AG04449 (cell line): ENCODE measurements at places on chromosomes 1 and 21.

- DNase-seq: no peak
Measured at GRCh38 chr1:22320587-22321344, 130.9 kb upstream of the ZBTB40 start.

DNA sequence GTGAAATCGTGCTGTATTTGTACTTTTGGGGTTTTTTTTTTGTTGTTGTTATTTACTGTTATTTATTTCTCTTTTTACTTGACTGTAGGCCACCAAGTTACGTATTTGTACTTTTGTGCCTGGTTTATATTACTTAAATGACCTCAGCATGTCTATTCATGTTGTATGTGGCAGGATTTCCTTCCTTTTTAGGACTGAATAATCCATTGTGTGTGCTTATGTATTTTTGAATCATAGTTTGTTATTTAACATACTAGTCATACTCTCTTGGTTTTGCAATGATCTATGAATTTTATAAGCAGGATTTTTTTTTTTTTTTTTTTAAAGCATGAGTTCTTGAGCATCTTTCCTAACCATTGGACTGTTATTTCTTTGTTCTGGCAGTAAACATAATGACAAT, 51.2 kb downstream of the RNF2 start:
- DNase-seq: no peak

DNA sequence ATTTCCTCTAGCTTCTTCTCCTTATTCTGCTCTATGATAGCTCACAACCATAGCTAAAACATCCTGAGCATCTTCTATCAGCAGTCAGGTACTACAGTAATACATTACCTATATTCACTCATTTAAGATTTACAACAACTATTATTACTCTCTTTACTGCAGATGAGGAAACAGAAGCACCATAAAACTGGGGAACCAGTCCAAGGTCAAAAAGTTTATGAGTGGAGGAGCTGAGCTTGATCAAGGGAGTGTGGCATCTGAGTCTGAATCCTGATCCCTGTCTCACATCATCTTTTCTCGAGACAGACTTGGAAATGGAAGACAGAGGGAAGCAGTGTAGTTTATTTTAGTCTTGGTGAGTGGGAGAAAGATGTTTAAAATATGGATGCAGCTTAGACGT, 288.6 kb downstream of the RGS7 start:
- DNase-seq: no peak

GRCh38 chr1:1543706-1544099, 3.3 kb upstream of the TMEM240 start:
- no peak for DNase-seq

DNA sequence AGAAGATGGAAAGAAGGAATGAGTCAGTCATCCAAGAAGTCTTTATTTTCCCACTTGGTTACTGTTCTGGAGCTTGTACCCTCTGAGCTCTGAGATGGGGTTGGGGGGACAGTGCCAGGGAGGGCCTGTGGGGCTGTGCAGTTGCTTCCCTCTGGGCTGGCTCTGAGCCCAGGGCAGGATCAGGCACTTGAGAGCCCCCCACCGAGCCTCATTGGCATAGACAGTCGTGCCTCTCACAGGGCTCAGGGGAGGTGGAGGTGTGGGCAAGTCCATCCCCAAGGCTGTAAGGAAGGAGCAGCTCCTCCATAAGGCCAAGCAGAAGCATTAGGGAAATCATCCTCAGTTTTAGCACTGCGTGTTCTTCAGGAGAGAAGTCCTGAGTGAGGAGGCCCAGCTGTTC, 2.5 kb upstream of the ARL8A start:
- DNase-seq: no peak

- DNase-seq: no peak
Measured at GRCh38 chr1:228062085-228062791, 20.3 kb upstream of the ARF1 start.

- DNase-seq: no peak
Measured at GRCh38 chr1:91026320-91026719, 4.5 kb upstream of the ZNF644 start.

- no peak for DNase-seq
Measured at GRCh38 chr1:201296352-201296751, 13.0 kb downstream of the PKP1 start.

DNA sequence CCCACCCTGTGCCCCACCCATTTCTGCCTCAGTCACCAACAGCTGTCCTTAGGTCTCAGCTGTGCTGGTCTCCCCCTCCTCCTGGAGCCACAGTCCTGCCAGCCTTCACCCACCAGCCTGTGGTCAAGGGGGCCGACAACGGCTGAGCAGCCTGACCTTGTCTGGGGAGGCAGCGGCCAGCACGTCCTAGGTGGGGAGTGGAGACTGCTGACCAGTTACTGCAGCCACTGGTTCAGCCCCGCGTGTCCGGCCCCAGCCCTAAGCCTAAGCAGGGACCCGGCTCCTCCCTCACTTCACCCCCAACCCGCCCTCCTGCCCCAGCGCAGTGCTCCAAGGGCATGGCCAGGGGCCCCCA, 79.2 kb downstream of the MORN1 start:
- no peak for DNase-seq

GRCh38 chr1:53754484-53755312, 15.7 kb upstream of the GLIS1 start:
- DNase-seq: no peak

DNA sequence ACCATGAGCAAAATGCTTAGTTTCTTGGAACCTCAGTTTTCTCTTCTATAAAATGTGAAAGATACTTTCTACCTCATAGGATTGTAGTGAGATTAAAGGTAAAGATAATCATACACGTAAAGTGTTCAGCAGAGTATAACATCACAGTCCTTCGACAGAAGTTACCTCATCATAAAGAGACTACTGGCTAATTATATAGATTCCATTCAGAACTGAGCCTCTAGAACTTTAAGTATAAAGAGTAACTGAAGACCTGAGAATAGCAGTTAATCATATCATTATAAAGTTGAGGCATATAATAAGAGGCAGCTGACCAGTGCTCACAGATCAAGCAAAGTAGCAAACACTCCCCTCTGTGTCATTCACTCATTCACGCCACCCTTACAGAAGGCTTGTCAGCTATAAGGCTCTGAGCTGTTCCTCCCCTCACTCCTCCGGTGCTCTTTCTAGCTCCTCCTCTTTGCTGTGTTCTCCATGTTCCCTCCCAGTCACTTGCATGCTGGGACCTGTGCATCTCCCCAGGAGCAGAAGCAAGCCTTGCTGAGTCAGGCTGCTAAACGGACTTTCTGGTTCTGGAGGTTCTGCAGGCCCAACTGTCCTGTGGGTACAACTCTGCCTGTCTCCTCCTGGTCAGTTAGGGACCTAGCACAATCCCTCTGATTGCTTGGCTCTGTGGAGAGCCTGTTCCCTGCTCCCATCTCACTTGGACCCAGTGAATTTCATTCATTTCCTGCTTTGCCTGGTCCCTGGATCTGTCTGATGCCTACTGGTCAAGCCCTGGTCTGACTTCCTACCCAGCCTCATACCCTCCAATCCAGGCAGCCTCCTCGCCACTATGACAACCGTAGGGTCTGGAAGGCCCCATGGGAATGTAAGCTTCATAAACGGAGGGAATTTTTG, 28.3 kb upstream of the LY9 start:
- no peak for DNase-seq

GRCh38 chr1:190688096-190688495, 210.4 kb upstream of the BRINP3 start:
- DNase-seq: no peak

- DNase-seq: no peak
Measured at GRCh38 chr1:212452323-212453155, 19.8 kb downstream of the NENF start.

DNA sequence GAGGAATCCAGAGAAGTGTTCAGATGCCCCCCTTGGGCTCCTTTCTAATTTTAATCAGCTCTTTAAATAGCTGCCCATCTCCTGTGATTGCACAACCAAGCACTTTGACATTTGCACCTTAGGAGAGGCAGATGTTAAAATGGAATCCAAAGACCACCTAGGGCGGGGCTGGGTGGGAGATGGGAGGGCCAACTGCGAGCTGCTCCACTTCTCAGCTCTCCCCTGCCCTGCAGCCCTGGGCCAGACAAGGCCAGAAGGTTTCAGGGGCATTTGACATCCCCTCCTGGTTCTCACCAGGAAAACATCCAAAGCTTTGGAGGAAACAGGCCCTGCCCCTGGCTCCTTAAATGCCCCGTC, 106.9 kb downstream of the DHRS3 start:
- no peak for DNase-seq

- DNase-seq: no peak
Measured at GRCh38 chr1:87333692-87334347, 5.1 kb downstream of the LMO4 start.

GRCh38 chr1:178530502-178530901, 17.6 kb downstream of the TEX35 start:
- DNase-seq: no peak

DNA sequence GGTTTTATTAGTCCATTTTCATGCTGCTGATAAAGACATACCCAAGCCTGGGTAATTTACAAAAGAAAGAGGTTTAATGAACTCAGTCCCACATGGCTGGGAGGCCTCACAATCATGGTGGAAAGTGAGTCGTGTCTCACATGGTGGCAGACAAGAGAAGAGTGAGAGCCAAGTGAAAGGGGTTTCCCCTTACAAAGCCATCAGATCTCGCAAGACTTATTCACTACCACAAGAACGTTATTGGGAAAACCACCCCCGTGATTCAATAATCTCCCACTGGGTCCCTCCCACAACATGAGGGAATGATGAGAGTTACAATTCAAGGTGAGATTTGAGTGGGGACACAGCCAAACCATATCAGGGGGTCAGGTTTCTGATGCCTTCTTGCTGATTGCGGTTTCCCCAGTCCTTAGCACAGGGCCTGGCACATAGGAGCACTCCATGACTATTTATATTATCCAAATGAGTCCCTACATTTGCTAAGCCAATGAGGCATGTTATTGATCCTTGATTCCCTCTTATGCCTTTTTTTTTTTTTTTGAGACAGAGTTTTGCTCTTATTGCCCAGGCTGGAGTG, 35.3 kb upstream of the PAXBP1 start:
- no peak for DNase-seq

DNA sequence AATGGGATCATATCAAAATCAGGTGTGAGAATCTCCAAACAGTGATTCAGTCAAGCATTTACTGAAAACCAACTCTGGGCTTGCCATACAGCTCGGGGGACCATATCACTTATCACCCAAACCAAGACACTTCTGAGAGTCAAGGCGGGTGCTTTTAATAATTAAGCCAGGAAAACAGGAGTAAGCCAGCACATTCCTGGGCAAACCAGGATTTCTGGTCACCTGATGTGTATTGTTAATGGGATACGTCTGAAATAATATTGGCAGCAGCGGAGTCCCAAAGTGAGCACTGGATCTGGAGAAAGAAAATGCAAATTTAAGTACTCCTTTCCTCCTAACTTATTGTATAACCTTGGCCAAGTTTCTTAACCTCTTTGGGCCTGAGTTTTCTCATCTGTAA, 17.6 kb downstream of the OSCP1 start:
- no peak for DNase-seq

- peak; percentile 71 for DNase-seq
Measured at GRCh38 chr1:172826096-172826741, 167.3 kb downstream of the FASLG start.

- DNase-seq: no peak
Measured at GRCh38 chr1:69585666-69586065, 17.9 kb downstream of the LRRC7 start.

GRCh38 chr21:18204931-18205330, 39.7 kb upstream of the CHODL start:
- no peak for DNase-seq

DNA sequence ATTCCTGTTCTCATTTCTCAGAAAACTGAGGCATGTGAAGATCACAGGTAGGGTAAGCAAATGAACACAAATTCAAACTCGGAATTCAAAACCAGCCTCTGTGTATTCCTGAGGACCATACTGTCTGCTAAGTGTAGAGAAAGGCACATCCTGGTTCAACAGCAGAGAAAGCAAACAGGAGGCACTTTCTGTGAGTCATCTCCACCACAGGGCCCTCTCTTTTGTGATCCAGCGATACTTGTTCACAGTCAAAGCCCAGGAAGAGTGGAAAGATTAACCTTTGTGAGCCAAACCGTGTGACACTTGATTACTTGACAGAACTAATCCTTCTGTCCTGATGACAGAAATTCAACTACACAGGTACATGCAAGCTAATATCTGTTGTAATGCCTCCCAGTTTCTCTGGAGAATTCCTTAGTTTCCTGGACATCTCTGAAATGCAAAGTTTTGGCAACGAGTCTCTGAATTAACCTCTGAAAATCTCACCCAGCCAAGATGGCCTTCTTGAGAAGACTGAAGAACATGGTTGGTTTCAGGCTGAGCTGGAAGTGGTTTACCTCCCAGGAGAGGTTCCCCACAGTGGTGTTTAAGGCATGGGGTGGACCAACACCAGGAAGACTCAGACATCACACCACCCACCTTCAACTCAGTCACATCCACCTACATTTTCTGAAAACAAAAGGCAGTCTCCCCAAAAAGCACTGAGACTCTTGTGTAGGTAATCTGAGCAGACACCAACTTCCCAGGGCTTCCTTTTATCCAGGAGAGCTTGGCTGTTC, 98.2 kb upstream of the ERG start:
- DNase-seq: no peak

DNA sequence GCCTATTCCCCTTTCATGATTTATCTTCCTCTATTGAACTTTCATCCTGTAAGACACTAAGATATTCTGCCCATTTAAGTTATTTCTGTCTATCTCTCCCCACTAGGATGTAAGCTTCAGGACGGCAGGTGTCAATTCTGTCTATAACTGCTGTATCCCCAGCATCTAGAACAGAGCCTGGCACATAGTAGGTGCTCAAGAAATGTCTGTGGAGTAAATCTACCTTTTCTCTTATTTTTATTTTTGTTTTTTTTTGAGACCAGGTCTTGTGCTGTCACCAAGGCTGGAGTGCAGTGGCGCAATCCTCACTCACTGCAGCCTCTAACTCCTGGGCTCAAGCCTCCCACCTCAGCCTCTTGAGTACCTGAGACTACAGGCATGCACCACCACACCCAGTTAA, 5.6 kb downstream of the CD52 start:
- no peak for DNase-seq

GRCh38 chr1:227909188-227909587, 38.5 kb downstream of the WNT9A start:
- no peak for DNase-seq

DNA sequence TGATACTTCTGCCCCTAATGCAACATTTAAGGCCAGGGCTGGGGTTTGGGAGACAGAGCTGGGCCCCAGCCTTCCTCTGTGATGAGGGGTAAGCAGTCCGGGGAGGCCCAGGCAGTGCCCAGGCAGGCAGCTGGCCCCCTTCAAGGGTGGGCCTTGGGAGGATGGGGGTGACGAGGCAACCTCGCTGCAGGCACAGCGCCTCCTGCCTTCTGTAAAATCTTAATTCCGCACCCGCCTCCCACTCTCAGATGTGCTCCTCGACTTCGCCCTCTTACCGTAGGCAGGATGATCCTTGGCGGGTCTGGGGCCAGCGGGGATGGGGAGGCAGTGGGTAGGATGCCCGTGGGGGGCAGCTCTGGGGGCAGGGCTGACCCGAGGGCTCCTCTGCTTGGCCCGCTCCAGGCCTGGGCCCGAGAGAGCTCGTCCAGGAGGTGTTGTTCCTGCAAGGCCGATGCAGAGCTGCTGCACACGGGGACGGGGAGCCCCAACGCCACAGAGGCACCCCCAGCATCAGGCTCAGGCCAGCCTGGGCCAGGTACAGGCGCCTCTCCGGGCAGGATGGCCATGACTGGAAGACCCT, 9.1 kb downstream of the C21orf58 start:
- no peak for DNase-seq

GRCh38 chr1:39368045-39368444, 123.4 kb upstream of the BMP8A start:
- no peak for DNase-seq
